ENCODE measurements at places on chromosomes 12 and 14. TPM values are rescaled to one million over a fixed set of nuclear protein-coding genes. Genes with fewer than 3 reads are reported as not detected.
A peak's percentile ranks its signal among the peaks of the same experiment; 100 is the strongest.

DNA sequence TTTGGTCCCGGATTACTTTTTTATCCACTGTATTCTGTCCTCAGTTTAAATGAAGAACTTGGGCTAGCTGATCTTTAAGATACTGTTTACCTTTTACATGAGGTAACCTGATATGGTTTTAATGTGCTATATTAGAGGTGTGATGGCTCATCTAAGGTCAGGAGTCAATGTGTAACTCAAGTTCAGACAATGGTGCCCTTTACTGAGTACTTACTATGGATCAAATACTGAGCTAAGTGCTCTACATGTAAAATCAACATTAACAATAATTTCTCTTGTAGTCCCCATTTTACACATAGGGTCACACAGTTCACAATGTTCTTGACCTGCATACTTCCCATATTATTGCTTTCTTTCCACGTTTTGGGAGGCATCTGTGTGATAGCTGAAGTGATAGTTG, 79.2 kb downstream of the CEP83 start:
- DNase-seq: no peak
- no peak overlapping the region for H3K4me3 ChIP-seq
- H3K36me3 ChIP-seq: no peaks in the 10 kb centered on the region
- no peak overlapping the region for H3K27ac ChIP-seq

BCL7A gene
- total RNA-seq: 21.6 TPM

CFAP73 gene
- total RNA-seq: 7.6 TPM

RAB15 gene
- total RNA-seq: 23.5 TPM

MYO1H gene
- total RNA-seq: not detected

SLC6A12 gene
- total RNA-seq: 21.9 TPM

DNA sequence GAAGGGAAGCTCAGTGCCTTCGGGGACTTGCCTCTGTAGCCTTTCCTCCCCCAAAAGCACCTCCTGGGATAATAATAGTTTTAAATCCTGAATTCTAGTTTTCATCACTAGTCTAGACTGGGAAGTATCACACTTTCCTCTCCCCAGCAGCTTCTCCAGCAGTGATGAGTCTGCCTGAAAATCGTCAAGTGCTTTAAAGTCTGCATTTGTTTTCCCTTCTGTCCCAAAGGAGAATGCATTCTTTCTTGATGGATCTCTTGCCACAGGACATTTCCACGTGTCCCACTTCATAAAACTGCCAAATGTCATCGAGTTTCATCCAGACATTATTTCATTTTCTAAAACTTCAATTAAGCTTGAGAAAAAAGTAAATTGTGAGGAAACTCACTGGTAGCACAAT, 15.0 kb downstream of the CSRP2 start:
- no peaks in the 10 kb centered on the region for H3K27me3 ChIP-seq
- H3K27ac ChIP-seq: no peak overlapping the region
- H3K4me3 ChIP-seq: no peak overlapping the region
- peaks cover 5% of the 10 kb centered on the region for H3K4me1 ChIP-seq

GRCh38 chr12:91618281-91618680, 435.7 kb upstream of the DCN start:
- H3K27ac ChIP-seq: no peak overlapping the region
- no peak for DNase-seq
- H3K4me3 ChIP-seq: no peak overlapping the region
- no peaks in the 10 kb centered on the region for H3K27me3 ChIP-seq
- peaks cover 5% of the 10 kb centered on the region for H3K4me1 ChIP-seq

AKAP6 gene
- 126 TPM for total RNA-seq

DNA sequence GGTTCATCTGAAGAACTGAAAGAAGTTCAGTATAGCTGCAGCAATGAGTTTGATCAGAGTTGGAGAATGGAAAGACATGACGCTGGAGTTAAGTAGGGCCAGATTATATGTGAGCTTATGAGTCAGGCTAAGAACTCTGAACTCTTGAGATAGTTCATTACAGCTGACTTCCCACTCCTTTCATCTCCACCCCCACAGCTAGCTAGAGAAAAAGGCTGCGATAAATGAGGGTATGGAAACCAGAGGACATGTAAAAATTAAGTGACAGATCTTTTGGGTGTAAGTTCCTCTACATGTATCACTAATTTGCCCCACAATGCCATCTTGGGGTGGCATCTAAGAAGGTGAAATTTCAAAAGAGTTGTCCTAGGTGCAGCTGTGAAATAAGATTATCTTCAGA, 28.6 kb downstream of the PYM1 start:
- no peak for DNase-seq
- H3K4me3 ChIP-seq: no peak overlapping the region
- peaks cover 28% of the 10 kb centered on the region for H3K36me3 ChIP-seq
- H3K27ac ChIP-seq: no peak overlapping the region
- no peaks in the 10 kb centered on the region for H3K27me3 ChIP-seq
- H3K4me1 ChIP-seq: no peaks in the 10 kb centered on the region

GRCh38 chr12:97805146-97805545, 342.5 kb downstream of the RMST start:
- H3K4me1 ChIP-seq: peaks cover 6% of the 10 kb centered on the region
- peak overlapping the region; percentile 1 for H3K4me3 ChIP-seq
- no peaks in the 10 kb centered on the region for H3K27me3 ChIP-seq
- peak; percentile 75 for DNase-seq
- H3K27ac ChIP-seq: no peak overlapping the region
- no peaks in the 10 kb centered on the region for H3K36me3 ChIP-seq

DNA sequence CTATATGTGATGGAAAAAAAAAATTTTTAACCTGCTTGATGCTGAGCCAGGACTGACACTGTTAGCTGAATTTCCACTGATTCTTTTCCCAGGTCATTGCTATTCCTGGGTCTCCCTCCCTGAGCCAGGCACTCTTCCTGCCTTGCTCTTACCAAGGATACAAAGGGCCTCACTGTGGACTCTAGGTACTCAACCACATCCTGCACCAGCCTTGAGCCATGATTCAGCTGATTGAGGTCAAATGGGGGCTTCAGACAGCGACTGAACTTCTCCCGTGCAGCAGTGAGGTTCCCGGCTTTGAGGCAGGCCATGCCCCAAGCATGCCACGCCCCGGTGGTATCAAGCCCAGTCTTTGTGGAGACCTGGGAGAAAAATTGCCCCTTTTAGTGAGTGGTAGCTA, 54.3 kb downstream of the ZFYVE26 start:
- no peak overlapping the region for H3K27ac ChIP-seq
- peaks cover 53% of the 10 kb centered on the region for H3K36me3 ChIP-seq
- no peak overlapping the region for H3K4me3 ChIP-seq
- no peaks in the 10 kb centered on the region for H3K27me3 ChIP-seq

GRCh38 chr12:1611803-1612572, 17.0 kb upstream of the WNT5B start:
- H3K27me3 ChIP-seq: no peaks in the 10 kb centered on the region
- H3K36me3 ChIP-seq: no peaks in the 10 kb centered on the region
- H3K4me3 ChIP-seq: no peak overlapping the region
- H3K27ac ChIP-seq: no peak overlapping the region
- no peak for DNase-seq

DNA sequence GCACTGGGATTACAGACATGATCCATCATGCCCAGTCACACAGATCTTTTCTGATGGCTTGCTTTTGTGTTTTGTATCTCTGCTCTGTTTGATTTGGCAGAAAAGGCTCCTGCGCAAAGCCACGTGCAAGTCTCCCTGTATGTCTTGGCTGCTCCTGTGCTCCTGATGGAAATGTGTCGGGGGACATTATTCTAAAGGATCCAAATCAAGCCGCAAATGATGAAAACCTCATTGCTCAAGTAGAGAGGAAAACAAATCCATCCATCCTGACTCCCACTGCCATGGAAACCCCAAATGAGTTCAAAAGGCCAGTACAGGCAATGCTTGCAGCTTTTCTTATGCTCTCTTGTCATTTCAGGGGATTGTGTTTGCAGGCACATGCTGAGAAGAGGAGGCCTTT, 93.8 kb downstream of the NDUFA12 start:
- peak; percentile 31 for DNase-seq
- H3K4me1 ChIP-seq: no peaks in the 10 kb centered on the region
- no peaks in the 10 kb centered on the region for H3K36me3 ChIP-seq
- H3K27ac ChIP-seq: peak overlapping the region; percentile 27

DNA sequence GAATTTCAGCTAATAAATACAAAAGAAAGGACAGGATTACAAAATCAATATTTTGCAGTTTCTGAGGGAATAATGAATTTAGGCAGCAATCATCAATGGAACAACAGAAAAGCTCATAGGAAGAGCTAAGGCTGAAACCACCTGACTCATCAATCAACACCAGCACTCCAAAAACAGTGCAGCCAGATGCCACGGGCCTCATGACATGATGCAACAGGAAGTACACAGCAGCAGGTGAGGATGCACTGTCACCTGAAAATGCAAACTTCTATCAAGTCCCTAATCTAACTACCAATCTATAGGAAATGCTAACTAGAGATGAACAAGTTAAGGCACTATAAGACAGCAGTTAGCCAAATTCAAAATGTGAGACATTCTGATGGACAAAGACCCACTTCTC, 21.7 kb downstream of the GNS start:
- DNase-seq: no peak
- H3K4me1 ChIP-seq: no peaks in the 10 kb centered on the region
- no peak overlapping the region for H3K27ac ChIP-seq
- H3K36me3 ChIP-seq: peaks cover 53% of the 10 kb centered on the region
- H3K27me3 ChIP-seq: no peaks in the 10 kb centered on the region

DNA sequence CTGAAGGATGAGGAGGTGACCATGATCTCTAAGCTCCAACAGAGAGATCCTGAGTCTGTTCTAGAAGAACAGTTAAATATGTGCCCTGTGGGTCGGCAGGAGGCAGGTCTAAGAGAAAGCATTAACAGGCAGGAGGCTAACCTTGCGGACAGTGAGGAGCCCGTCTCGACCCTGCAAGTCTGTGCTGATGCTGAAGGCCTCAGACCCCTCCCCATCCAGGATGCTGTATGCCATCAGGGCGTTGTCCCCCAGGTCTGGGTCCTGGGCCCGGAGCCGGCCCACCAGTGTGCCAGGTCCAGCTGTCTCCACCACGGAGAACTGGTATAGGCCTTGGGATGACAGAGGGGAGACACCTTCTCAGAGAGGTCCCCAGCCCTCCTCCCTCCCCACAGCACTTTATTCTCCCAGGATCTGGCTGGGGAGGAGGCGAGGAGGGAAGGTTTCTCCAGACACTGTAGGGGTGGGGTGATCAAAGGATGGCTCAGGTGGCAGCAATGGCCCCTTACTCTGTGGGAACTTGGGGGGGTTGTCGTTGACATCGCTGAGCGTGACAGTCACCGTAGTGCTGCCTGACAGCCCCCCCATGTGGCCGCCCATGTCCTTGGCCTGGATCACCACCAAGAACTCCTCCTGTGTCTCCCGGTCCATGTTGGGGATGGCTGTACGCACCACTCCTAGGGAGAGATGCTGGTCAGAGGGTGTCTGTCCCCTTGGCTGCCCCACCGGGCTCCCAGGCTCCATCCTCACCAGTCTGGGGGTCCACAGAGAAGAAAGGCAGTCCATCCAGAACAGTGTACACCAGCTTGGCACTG, 3.1 kb downstream of the CDH24 start:
- no peak for DNase-seq
- H3K27me3 ChIP-seq: no peaks in the 10 kb centered on the region
- H3K36me3 ChIP-seq: peaks cover 58% of the 10 kb centered on the region
- no peak overlapping the region for H3K27ac ChIP-seq
- H3K4me1 ChIP-seq: peaks cover 53% of the 10 kb centered on the region
- no peak overlapping the region for H3K4me3 ChIP-seq

- no peaks in the 10 kb centered on the region for H3K27me3 ChIP-seq
- H3K4me1 ChIP-seq: no peaks in the 10 kb centered on the region
- DNase-seq: no peak
- no peak overlapping the region for H3K27ac ChIP-seq
Measured at GRCh38 chr12:14731821-14732220, 35.4 kb upstream of the GUCY2C start.
